ENCODE measurements at places on chromosomes 1 and 21.
A peak's percentile ranks its signal among the peaks of the same experiment; 100 is the strongest.

GRCh38 chr1:110477041-110477440 is 26.1 kb downstream of the PROK1 start:
- no peak for DNase-seq

DNA sequence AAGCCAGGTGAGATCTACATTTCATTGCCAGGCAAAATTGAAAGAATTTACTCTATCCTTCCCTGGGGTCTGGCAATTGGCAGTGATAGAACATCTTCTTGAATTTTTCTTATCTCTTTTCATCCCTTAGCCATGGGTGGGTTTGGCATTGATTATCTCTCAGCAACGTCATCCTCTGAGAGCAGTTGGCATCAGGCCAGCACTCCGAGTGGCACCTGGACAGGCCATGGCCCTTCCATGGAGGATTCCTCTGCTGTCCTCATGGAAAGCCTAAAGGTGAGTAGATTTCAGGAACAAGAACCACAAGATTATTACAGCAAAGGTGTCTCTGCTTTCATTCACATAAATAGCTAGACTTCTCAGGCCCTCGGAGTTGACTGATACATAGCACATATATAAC is 39.3 kb downstream of the NCF2 start:
- DNase-seq, result no peak

- no peak for DNase-seq
Observed at GRCh38 chr1:30668546-30669327, 54.6 kb downstream of the MATN1 start.

GRCh38 chr21:35607406-35607805 is 452.9 kb downstream of the SETD4 start:
- no peak for DNase-seq

- no peak for DNase-seq
Observed at GRCh38 chr1:27872802-27873551, 633 bp downstream of the THEMIS2 start.

GRCh38 chr1:151001602-151002001 is 5.1 kb downstream of the MINDY1 start:
- no peak for DNase-seq

- DNase-seq, result no peak
Observed at GRCh38 chr1:47334765-47335435, 1.3 kb downstream of the CMPK1 start.

DNA sequence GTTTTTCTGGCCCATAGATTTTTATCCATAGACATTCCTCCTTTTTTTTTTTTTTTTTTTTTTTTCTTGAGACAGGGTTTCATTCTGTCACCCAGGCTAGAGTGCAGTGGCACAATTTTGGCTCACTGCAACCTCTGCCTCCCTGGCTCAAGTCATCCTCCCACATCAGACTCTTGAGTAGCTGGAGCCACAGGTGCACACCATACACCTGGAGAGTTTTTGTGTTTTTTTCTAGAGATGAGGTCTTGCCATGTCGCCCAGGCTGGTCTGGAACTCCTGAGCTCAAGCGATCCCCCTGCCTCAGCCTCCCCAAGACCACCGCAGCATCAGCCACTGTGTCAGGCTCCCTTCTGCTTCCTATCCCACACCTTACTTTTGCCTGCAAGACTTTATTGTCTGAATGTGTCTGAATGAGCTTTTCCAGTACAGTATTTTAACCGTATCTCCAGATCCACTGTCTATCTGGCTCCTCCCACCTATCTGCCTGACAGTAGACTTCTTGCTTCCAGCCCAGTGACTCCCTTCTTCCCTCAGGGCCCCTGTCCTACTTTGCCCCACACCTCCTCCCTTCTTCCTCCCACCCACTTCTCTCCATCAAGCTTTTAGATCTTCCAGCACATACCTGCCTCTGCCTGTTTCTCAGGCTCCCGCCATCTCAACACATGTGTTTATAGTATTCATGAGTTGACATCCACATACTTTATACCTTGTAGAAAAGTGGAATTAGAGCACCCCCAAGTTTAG is 6.1 kb downstream of the C1orf21 start:
- DNase-seq, result no peak

- no peak for DNase-seq
Observed at GRCh38 chr1:1308756-1309250, 406 bp downstream of the PUSL1 start.

GRCh38 chr1:99992760-99993467 is 23.1 kb downstream of the SLC35A3 start:
- DNase-seq, result no peak

- DNase-seq, result peak; percentile 90
Observed at GRCh38 chr1:235818632-235819136, 48.0 kb downstream of the LYST start.

GRCh38 chr21:46394595-46395104 is 64.0 kb upstream of the DIP2A start:
- no peak for DNase-seq

DNA sequence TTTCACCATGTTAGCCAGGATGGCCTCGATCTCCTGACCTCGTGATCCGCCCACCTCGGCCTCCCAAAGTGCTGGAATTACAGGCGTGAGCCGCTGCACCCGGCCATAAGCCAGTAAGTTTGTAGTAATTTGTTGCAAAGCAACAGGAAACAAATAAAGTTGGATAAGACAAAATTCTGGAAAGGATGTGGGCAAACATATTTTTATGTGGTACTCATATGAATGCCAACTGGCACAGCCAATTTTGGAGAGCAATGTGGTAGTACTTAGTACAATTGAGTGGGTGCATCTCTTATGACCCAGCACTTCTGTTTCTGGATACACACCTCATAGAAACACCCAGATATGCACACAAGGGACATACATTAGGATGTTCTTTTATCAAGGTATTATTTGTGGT is 8.4 kb upstream of the IL12RB2 start:
- DNase-seq, result no peak

GRCh38 chr1:2523891-2524609 is 2.3 kb downstream of the PANK4 start:
- DNase-seq, result no peak

DNA sequence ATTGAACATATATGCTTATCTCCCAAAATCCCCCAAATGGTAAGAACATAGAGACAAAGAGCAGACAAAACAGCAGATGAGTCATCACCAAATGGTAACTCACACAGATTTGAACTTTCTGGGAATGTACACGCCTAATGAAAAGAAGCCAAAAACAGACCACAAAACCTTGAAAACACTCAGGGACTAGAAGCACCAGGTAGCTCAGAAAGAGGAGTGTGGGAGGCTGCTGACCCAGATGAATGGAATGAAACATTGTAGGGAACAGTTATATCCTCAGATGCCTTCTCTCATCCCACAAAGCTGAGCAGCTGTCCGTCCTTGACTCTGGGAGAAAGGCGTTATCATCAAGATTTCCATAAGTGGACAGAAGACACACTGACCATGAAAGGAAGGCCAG is 307.0 kb upstream of the USP25 start:
- no peak for DNase-seq

- no peak for DNase-seq
Observed at GRCh38 chr1:115790846-115791245, 22.3 kb upstream of the CASQ2 start.

DNA sequence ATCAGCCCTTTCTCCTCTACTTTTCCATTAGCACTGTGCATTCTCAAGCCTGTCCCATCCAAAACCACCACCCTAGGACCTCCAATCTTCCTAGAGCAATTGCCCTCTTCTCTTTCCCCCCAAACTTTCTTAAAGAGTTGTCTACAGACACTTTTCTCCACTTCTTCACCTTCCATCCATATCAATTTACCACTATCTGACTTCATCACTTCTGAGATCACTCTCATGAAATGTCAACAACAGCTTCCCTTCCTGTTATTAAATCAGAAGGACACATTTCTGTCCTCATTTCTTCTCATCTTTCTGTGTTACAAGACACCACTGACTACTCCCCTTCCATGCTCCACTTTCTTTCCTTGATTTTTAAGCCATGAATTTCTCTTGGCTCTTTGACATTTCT is 36.0 kb upstream of the CFAP298 start:
- DNase-seq, result no peak

DNA sequence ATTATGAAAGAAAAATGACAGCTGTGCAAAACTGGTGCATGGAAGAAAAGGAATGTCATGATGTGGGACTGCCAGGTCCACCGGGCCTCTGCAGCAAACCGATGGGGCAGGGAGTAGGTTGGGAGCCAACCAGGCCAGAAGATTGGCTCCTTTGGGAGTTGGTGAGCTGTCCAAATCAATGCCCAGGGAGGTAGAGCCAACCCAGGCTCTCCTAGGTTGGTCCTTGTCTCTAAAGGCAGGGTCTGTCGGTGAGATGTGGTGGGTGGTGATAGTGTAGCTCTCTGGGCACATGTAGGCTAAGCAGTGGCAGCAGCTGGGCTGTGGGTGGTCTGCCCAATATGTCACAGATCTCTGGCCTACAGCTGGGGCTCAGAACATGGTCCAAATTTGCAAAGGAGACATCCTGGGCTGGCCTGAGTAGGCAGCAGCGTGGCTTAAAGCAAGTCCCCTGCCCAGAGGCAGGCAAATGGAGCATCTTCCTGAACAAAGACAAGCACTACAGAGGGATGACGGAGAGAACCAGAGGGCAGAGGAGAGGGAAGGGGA is 61.2 kb upstream of the PRDX6 start:
- DNase-seq, result no peak

DNA sequence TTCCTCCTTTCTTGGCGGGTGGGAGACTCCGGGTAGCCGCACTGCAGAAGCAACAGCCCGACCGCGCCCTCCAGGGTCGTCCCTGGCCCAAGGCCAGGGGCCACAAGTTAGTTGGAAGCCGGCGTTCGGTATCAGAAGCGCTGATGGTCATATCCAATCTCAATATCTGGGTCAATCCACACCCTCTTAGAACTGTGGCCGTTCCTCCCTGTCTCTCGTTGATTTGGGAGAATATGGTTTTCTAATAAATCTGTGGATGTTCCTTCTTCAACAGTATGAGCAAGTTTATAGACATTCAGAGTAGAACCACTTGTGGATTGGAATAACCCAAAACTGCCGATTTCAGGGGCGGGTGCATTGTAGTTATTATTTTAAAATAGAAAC is 2.5 kb downstream of the OLIG2 start:
- no peak for DNase-seq

DNA sequence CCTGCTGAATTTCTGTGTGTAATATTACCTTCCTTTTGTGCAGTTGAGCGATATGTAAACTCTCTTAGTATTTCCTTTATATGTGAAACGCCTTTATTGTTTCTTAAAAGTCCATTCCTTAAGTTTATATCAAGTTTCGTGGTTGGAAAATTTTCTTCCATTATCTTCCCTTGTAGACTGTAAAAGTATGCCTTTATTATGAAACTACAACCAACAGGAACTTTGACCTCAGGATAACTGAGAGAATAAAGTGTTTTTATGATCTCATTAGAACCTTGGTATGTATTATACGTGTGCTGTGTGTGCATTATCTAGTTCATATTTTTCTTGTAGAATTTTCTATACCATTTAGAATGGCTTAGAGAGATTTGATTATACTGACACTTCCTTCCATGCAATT is 3.1 kb upstream of the CDC14A start:
- DNase-seq, result no peak

GRCh38 chr1:1891349-1892078 is 627 bp upstream of the GNB1 start:
- DNase-seq, result peak; percentile 57

GRCh38 chr1:84720221-84720780 is 30.0 kb upstream of the SSX2IP start:
- peak; percentile 32 for DNase-seq

DNA sequence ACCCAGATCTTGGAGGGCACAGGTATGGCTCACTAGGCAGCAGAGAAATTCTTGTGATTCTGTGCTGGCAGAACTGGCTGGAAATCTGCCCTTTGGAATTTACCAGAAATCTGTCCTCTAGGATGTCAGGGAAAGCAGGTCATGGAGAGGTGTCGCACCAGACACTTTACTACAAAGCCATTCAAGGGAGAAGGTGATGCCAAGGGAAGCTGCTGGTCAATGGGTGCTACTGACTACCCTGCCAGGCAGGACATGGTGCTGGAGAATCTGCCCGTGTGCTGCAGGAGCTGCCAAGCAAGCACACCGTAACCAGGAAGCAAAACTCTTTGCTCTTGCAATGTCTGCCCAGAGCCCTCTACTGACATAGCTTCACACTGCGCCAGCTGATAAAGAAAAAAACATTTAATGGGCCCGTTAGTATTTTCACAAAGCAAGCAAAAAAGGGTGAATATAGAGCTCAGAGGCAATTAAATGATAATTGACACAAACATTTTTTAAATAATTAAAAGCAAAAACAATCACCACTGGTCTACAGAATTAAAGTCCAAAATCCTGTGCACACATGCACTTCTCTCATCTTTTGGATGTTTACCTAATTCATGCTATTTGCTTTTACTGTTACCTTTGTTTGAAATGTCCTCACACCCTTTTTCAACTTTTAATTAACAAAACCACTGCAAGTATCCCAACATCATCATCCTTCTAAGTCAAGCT is 7.2 kb upstream of the FBXO28 start:
- no peak for DNase-seq

- DNase-seq, result no peak
Observed at GRCh38 chr1:220552672-220553260, 24.8 kb downstream of the MARK1 start.

DNA sequence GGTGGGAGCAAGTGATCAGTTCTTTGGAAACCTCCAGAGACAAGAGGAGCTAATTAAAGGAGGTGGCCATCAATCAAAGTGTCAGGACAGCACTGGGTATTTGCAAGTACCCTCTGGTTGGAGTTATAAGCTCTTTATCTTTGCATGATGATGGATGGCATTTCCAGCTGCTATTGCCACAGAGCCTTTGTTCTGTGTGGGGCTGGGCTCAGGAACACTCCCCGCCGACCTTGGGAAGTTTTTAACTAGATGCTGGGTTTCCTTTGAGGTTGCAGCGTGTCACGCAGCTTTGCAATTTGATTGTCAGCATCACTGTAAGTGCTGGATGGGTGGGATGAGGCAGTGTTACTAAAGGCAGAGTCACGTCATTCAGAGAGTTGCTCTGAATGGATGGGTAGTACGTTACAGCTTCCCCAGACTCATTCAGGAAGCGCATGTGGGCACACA is 68.9 kb downstream of the CNIH3 start:
- DNase-seq, result no peak

DNA sequence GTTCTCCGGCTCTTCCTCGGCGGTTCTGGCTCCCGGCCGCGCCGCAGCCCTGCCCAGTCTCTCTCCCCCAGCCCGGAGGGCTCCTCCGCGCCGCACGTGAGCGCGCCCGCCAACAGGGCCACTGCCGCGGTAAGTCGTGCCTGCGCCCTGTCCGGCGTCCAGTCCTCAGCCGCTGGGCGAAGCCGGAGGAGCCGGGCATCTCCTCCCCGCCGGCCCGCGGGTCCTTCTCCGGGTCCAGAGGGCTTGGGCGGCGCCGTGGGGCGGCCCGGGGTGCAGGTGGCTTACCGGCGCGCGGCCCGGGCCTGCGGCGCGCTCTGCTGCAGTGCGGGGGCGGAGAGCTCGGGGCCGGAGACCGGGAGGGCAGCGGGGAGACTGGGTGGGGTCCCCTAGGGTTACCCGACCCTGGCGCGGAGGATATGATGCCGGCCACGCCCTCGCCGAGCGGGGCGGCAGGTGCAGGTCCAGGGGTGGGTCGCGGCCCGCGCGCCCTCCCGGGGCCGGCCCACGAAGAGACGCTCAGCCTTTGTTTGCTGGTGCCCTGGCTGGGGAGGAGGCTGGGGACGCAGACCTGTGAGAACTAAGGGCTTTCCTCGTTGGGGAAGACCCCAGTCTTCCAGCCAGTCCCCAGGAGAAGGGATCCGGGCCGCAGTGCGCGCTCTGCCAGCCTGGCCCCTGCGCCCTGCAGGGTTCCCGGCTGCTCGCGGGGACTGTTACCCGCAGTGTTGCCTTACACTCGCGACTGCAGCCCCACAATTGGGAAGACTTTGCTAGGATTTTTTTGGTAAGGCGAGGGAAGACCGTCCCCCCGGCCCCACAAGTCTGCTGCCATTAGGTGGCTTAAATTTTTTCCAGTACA is at the start of gene DOP1B:
DOP1B (plus strand) TSS at position 10 of the 856 bp plus-strand sequence. CDS start 7,910 bp downstream, outside the sequence.
- no peak for DNase-seq

Measured in DMS79 (cell line).